ENCODE measurements at places on chromosomes 11 and 22. TPM values are rescaled to one million over a fixed set of nuclear protein-coding genes. Genes with fewer than 3 reads are reported as not detected.

Gene CNTF
- total RNA-seq: 0.76 TPM

Gene MS4A6A
- total RNA-seq: not detected

Gene TPH1
- 0.56 TPM for total RNA-seq

Gene BEST1
- total RNA-seq: 1.9 TPM

Gene NDUFS8
- 159 TPM for total RNA-seq

GRCh38 chr11:4068962-4069361 is 25.6 kb upstream of the RRM1 start:
- no peak for DNase-seq

GRCh38 chr11:64519541-64519940 is 71.5 kb upstream of the SLC22A12 start:
- DNase-seq: no peak

GRCh38 chr11:1458340-1459218 is 28.0 kb downstream of the MOB2 start:
- DNase-seq: peak; percentile 57

DNA sequence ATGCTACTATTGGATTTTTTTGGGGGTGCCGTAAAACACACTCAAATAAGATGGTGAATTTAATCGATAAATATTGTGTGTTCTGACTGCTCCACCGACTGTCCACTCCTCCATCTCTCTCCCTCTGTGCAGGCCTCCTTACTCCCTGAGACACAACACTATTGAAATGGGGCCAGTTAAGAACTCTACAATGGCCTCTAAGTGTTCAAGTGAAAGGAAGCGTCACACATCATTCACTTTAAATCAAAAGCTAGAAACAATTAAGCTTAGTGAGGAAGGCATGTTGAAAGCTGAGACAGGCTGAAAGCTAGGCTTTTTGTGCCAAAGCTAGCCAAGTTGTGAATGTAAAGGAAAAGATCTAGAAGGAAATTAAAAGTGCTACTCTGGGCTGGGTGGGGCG is 156.7 kb downstream of the CTTN start:
- DNase-seq: no peak

GRCh38 chr11:20117291-20117690 is 43.0 kb downstream of the DBX1 start:
- no peak for DNase-seq

- DNase-seq: no peak
Measured at GRCh38 chr11:3159296-3160190, 5.6 kb downstream of the OSBPL5 start.

- no peak for DNase-seq
Measured at GRCh38 chr11:13105237-13105844, 96.2 kb downstream of the RASSF10 start.

- no peak for DNase-seq
Measured at GRCh38 chr11:79434283-79434682, 6.5 kb downstream of the TENM4 start.

GRCh38 chr22:26550498-26551033 is 38.3 kb upstream of the TFIP11 start:
- DNase-seq: no peak

- DNase-seq: no peak
Measured at GRCh38 chr11:69352715-69353319, 58.9 kb downstream of the MYEOV start.

Data from Karpas-422 (cell line).